Fibroblast of pulmonary artery (primary cell): ENCODE measurements at places on chromosomes 2 and 18.
A peak's percentile ranks its signal among the peaks of the same experiment; 100 is the strongest.

DNA sequence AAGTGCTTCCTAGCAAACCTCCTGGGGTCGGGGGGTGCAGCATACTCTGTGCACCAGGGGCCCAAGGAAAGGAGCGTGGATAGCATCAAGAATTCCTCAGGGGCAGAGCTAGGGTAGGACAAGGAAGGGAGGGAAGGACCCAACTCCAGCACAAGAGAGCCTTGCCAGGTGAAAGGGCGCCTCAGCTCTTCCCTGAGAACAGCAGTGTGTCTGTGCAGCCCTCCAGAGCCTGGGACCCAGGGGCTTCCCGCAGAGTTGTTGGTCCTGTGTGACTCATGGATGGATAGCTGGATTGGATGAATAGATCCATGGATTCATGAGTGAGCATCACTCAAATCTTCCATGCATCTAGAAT is 175.4 kb downstream of the SMAD2 start:
- DNase-seq = no peak

DNA sequence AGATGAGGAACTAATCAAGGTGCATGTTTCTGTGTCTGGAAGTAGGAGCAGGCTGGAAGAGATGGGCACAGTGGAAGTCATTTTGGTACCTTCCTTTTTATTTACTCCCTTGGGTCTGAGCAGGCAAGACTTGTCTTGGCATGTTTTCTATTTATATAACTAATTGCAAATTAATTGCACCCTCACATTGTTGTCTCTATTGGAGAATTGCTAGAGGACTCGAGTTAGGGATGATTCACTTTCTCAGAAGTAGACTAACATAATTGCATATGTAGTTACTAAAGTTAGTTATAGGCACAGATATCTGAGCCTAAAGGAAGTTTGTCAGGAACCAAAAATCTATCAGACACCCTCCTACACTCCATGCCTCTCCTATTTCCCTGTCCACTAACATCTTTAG is 92.8 kb upstream of the NRP2 start:
- no peak for DNase-seq

GRCh38 chr2:177212891-177213856 is 580 bp downstream of the HNRNPA3 start:
- DNase-seq = peak; percentile 92

- peak; percentile 90 for DNase-seq
Measured at GRCh38 chr2:24816884-24817283, 23.7 kb downstream of the CENPO start.

GRCh38 chr2:241812730-241813643 is 4.0 kb downstream of the NEU4 start:
- no peak for DNase-seq
